Stimulated activated CD8-positive, alpha-beta memory T cell treated with anti-CD3 and anti-CD28 coated beads, Interleukin-2, amount 100 ng/mL, for 1 hour (primary cell): ENCODE measurements at places on chromosomes 7 and 10.

DNA sequence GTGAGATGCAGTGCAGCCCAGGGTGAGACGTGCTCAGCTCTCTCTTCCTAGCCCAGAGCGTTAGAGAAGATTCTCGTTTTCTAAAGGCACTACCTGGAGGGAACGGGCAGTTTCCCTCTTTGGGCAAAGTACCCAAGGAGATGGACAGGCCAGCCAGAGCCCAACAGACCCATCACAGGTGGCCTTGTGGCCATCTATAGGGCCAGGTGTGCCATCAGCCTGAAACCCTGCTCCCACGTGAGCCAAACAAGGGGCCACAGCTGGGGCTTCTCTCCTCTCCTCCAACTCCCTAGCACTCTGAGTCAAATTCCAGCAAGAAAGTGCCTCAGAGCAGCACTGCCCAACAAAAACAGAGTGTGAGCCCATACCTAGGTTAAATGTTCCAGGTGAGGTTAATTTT, 22.3 kb downstream of the CHST15 start:
- no peak for DNase-seq

GRCh38 chr10:841535-841934, 90.0 kb downstream of the LARP4B start:
- no peak for DNase-seq

DNA sequence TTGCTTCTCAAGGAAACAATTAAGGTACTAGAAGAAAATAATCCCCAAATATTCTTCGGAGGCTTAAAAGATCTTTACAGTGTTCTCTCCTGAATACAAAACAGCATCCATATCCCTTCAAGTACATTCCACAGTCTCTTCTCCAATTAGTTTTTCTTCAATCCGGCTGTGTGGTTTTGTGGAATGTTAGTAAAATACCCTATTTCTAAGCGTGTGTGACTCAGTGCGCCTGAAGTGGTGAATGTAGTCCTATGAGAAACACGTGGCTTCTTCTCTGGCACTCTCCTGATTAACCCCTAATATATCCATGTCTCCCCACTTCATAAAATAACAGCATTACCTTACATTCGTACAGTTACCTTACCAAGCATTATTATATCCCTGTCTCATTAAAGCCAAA, 570.2 kb downstream of the ARL4A start:
- no peak for DNase-seq

DNA sequence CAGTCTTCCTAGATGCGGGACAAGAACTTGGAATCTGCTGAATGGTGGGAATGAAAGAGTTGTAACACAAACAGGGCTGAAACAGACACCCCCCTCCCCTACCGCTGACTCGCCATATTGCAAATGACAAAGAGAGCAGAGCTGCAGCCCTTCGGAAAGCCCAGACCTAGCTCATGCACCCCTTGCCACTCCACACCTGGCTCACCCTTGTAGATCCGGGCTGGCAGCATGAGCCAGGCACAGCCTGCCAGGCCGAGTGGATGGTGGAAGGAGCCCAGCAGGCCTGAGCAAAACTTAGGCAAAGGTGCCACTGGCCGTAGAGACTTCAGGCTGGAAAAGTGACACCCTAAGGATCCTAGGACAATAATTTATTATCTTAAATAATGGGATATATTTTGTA, 237.4 kb upstream of the SEMA3D start:
- no peak for DNase-seq

GRCh38 chr10:11678074-11678793, 63.9 kb upstream of the ECHDC3 start:
- no peak for DNase-seq

- no peak for DNase-seq
Observed at GRCh38 chr7:105874055-105874454, 2.3 kb downstream of the ATXN7L1 start.

DNA sequence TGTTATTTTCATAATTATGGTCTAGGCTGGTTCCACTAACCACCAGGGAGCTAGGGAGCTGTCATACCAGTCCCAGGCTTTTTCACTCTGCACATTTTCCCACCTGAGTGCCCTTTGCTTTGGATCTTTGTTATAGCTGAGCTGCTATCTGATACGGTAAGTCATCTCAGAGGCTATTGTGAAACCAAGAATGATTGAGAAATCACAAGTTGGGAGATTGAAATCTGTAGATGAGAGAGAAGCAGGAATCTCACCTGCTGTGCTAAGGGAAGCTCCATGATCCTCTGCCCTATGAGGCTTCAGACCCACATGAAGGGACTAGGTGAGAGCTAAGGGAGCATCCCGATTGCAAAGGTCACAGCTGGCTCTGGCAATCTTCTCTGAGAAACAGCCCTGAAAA, 307.8 kb downstream of the REEP3 start:
- DNase-seq, result no peak

DNA sequence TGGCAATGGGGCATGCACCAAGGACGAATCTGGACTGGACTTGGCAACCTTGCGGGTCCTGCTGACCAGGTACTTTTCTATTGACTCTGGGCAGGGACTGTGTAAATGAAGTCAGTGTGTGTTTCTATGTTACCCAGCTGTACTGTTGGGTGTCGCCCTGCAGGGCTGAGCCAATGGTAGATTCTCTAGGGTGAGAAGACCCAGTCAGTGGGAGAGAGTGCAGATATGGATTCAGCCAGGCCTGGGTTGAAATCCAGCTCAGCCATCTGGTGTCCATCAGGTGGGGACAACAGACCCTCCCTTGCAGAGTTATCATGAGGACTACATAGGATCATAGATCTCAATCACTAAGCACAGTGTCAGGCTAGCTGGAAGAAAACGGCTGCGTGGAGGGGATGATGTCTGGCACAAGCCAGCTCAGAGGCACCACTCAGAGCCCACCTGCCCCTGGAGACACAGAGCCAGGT, 4.9 kb upstream of the PPIF start:
- DNase-seq, result no peak

GRCh38 chr7:78020136-78020873, 221.7 kb downstream of the PHTF2 start:
- DNase-seq, result no peak

DNA sequence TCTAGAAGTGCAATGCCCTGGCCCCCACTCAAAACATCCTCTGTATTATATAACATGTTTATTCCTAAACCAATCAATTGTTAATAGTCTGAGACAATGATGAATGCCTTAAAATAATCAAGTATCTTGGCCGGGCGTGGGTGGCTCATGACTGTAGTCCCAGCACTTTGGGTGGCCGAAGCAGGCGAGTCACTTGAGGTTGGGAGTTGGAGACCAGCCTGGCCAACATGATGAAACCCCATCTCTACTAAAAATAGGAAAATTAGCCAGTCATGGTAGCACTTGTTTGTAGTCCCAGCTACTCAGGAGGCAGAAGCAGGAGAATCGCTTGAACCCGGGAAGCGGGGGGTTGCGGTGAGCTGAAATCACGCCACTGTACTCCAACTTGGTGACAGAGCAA, 29.4 kb upstream of the CACNA2D1 start:
- DNase-seq, result no peak

GRCh38 chr10:100807241-100807951, 62.0 kb downstream of the PAX2 start:
- no peak for DNase-seq

GRCh38 chr7:124752310-124752709, 13.3 kb downstream of the GPR37 start:
- no peak for DNase-seq

DNA sequence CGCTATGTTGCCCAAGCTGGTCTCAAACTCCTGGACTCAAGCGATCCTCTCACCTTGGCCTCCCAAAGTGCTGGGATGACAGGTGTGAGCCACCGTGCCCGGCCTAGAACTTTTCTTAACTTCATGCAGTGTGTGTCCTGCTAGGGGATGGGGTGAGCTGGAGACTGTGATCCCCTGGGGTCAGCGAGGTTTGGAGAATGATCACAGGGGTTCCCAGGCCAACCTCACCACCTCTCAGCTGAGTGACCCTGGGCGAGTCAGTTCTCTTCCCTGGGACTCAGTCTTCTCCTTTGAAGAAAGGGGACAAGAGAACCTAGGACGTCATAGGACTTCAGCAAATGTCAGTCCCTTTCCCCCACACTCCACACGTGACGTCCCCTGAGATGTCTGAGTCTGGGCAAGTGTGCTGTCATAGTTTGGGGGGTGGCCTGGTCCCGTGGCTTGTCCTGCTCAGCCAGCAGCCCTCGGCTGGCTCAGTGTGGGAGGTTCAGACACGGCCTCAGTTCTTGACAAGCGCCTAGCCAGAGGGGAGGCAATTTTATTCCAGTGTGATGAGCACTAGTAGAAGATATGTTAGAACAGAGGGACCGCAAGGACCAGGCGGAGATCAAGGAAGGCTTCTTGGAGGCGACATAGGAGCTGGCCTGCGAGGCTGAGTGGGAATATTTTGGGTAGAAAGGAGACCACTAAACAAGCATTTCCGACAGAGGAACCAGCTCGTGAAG, 43.3 kb upstream of the ELN start:
- no peak for DNase-seq

- DNase-seq, result no peak
Observed at GRCh38 chr10:124381011-124381611, 37.6 kb downstream of the OAT start.

DNA sequence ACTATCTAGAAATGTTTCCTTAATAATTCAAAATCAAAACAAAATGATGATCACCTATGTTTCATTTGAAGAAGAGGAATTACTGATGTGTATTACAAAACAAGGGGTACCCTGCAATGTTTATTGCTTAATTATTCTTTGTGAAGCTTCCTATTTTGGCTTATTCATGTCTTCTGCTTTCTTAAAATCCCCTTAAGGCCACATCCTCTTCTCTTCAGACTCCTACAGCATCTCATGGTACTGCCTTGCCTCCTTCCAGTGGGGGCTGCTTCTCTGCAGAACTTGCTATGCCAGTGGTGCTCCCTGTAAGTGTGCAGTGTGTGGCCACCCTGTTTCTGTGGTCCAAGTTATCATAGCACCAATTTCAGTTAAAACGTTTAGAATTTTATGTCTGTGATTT, 35.0 kb downstream of the CCDC146 start:
- DNase-seq, result no peak

DNA sequence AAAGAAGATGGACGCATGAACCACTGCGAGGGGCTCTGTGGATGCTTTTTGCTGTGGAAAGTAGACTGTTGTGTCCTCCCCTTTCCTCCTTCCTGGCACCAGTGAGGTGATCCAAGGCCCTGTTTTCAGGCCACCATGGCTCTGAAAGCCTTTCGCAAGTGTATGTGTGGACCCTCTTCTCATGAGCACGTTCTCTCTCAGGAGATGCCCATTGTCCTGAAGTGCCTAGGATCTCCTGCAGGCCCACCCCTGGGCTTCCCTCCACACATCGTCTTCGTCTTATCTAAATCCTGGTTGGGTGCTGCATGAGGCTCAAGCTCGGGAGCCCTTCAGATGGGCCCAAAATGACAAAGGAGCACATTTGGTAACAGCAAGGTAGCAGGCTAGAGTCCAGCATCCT, 188.2 kb downstream of the PTPN20 start:
- DNase-seq, result no peak

DNA sequence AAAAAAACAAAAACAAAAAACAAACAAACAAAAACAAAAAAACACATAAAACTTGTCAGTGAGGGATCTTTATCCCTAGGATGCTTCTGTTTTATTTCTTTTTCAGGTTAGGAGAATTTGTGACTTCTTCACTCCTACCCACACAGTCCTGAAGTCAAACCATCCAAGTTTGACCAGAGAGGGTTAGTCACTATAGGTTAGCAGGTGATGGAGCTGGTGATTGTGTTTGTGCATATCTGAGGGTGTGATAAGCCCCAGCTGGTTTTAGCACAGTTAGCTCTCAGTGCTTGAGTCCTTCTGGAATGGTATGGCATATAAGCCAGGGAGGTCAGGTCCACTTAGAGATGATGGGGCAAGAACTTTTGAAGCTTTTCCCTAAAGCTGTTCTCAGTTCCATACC, 11.8 kb upstream of the IKZF1 start:
- no peak for DNase-seq

DNA sequence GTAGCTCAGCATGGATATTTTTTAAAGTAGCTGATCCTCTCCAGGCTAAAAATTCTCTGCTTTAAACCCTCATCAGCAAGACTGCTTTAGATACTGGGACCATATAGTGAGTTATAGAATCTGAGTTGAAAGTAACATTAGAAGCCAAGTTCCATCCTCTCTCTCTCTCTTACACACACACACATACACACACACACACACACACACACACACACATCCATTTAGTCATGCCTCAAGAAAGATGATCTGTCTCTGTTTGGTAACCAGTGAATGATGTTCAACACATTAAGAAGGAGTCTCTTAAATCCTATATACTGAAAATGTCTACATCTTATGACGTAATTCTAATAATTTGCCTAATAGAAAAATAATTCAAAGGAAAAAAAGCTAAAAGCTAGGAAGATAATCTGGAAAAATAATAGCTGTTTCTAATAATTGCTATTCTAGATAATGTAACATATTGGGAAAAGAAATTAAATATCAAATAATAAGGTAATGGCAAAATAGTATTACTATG, 16.9 kb upstream of the ATP6V0A4 start:
- DNase-seq, result no peak

DNA sequence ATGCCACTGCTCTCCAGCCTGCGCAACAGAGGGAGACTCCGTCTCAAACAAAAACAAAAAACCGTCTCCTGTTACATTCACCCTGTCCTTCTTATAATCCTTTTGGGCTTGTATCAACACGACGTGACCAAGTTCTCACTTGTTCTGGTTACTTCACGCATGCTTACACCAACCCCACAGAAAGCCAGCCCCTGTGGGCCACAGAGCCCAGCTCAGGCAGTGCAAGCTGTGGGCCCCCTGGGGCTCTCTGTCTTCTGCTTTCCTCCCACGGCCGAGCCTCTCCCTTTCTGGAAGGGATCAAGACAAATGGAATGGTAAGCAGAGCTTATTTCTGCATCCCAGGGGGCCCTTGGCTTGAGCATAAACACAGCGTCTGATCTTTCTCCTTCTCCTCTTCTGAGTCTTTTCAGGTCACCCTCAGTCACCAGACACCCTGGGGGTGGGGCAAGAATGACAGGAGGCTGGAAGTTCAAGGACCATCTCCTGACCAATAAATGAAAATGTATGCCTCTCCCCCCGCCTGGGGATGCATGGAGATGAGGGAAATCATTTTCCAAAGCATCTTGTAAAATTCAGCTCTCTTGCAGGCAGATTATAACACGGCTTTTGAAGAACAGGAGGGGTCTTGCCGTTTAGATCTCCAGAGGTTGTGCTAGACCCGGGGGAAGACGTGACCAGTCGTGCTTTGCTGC, 19.0 kb upstream of the TRIM56 start:
- DNase-seq, result no peak

GRCh38 chr10:100805543-100806355, 60.4 kb downstream of the PAX2 start:
- DNase-seq, result no peak

- DNase-seq, result no peak
Observed at GRCh38 chr10:51743146-51743545, 43.8 kb upstream of the CSTF2T start.

GRCh38 chr10:17353568-17354300, 100.7 kb downstream of the ST8SIA6 start:
- DNase-seq, result no peak
